ENCODE measurements at places on chromosomes 13 and 19. TPM values are rescaled to one million over a fixed set of nuclear protein-coding genes. Genes with fewer than 3 reads are reported as not detected.

The STOML3 gene
- not detected for total RNA-seq

The RNASEH2A gene
- 60.4 TPM for total RNA-seq

The KIR2DL4 gene
- total RNA-seq = not detected

The MISP gene
- total RNA-seq = under 0.01 TPM

The TMEM91 gene
- total RNA-seq = 10.9 TPM

The NKPD1 gene
- under 0.01 TPM for total RNA-seq

The PABPC3 gene
- 0.15 TPM for total RNA-seq

The CEACAM5 gene
- not detected for total RNA-seq

The CGB5 gene
- total RNA-seq = not detected

The ZNF543 gene
- 9.9 TPM for total RNA-seq

The ZNF491 gene
- total RNA-seq = 3.8 TPM

The LRRC25 gene
- 0.15 TPM for total RNA-seq

The ZSCAN4 gene
- not detected for total RNA-seq

The SLITRK6 gene
- 0.83 TPM for total RNA-seq

The SLC46A3 gene
- total RNA-seq = 5.1 TPM

The ZNF568 gene
- total RNA-seq = 23.3 TPM

The METTL21C gene
- not detected for total RNA-seq

The AXL gene
- total RNA-seq = 387 TPM

The FFAR2 gene
- not detected for total RNA-seq

The GDF15 gene
- 37.7 TPM for total RNA-seq

The CCDC8 gene
- total RNA-seq = 34.2 TPM

The PRR22 gene
- 0.44 TPM for total RNA-seq

The SELENOV gene
- not detected for total RNA-seq

The DENND1C gene
- total RNA-seq = not detected

The FAM124A gene
- total RNA-seq = 0.29 TPM

The OVOL3 gene
- not detected for total RNA-seq

The ALDH16A1 gene
- 16.5 TPM for total RNA-seq

The COX6B2 gene
- total RNA-seq = not detected

The ASPDH gene
- total RNA-seq = not detected

The ZSCAN1 gene
- not detected for total RNA-seq

The ZNF154 gene
- total RNA-seq = 5.3 TPM

The CCNA1 gene
- 0.83 TPM for total RNA-seq

The ZNF506 gene
- 20.7 TPM for total RNA-seq

The SPINT2 gene
- total RNA-seq = 3.1 TPM

The GPR18 gene
- not detected for total RNA-seq

Measured in smooth muscle cell of trachea (primary cell).